Kidney glomerular epithelial cell (primary cell): ENCODE measurements at places on chromosomes 6 and 20.

GRCh38 chr6:11282875-11283274 lies 50.4 kb upstream of the NEDD9 start:
- DNase-seq: no peak

- DNase-seq: no peak
Measured at GRCh38 chr6:6085928-6086668, 79.4 kb upstream of the NRN1 start.

DNA sequence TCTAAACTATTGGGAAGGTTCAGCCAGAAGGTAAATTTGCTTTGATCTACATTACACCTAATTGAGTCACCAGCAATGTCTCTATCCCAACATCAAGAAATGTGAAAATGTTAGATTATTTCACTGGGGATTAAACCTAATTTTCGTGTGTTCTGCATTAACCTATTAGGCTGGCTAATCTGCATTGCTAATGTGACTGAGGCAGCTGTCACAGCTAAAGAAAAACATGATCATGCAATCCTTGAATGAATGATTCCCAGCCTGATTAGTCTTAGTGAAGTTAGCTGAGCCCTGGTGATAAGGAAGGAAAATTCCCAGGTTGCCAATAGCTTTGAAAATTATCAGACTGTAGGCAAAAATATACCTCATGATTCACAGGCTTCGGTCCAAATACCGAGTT lies 135.3 kb downstream of the LINC00237 start:
- no peak for DNase-seq

DNA sequence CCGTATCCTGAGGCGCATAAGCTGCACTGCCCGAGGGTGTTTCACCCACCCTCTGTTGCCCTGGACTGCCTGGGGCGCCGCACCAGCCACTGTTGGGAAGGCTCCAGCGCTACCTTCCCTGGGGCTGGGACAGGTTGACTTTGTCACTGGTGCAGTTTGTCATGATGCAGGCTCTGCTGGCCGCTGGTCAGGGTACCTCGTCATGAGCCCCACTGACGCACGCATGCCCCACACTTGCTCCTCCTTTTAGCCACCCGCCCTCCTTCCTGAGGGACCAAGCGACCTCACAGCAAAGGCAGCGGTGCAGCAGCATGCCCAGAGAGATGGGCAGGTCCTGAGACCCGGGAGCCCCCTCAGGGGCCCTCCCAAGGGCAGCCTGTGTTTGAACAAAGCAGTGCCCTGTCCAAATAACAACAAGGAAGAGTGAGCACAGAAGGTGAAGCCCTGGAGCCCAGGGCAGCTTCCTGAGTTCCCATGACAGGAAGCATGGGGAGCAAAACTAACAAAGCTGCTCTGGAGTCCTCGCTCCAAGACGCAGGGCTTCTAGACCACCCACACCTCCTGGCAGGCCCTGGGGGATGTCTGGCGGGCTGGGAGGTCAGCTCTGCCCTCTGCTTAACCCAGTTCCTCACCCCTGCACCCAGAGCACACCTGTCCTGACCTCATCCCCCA lies 50.1 kb upstream of the SMOC2 start:
- DNase-seq: no peak

DNA sequence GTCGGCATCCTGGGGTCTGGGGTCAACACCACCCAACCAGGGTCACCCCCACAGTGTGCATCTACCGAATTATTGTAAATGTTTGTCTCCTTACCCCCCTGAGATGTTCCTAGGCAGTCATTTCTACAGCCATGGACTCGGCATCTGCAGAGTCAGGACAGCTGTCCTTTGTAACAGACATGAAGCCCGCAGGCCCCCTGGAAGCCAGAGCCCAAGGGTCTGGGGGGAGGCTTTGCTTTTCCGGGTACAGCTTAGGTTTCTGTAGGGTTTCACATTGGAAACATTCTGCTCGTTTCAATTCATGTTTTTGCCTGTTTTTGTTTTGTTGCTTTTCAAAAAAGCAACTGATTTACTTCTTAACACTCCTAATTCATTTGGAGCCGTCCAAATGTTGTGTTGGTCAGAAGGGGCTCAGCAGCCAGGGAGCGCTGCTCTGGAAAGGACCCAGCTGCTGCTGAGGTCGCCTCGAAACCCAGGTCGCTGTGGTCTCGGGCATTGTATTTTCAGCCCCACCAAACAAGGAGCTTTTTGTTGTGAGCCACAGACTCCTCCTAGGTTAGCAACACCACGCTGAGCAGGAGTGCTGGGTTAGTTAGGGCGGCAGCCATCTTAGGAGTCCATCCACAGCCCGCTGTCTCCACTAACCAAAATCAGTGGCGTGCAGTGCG lies 160.4 kb downstream of the TMEM242 start:
- no peak for DNase-seq

DNA sequence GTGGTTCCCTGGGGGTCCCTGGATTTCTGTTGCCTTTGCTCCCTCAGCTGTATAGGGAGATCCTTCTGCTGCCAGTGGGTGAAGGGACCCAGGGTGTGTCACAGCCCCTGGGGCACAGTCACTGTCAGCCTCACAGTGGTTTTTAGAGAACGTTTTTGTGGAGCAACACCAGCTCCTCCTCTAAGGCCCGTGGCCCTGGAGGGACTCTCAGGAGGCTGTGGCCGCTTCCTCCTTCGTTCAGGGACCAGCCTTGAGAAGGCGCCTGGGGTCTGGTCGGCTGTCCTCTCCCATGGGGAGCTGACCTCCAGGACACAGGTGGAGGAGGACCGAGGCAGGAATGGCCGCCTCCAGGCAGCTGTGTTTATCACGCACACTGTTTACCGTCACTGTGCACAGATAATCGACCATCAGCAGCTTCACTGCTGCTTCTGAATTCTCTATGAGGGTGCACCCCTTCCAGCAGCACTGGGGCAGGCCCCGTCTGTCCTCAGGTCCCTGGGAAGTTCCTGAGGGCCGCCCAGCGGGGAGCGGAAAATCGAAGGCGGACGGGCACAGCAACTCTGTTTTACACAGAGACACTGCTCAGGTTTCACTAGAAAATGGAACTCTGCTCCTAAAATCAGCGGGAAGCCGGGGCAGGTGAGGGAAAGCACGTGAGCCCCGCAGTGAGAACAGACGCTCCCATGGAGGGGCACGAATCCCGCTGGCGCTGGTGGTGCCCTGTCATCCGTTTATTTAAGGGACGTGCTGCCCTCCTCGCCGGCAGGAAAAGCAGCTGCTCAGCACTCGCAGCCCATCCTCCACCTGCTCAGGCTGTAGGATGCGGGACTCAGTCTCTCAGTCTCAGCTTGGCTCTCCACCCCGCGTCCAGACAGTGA lies 10.4 kb upstream of the FRMD1 start:
- no peak for DNase-seq

DNA sequence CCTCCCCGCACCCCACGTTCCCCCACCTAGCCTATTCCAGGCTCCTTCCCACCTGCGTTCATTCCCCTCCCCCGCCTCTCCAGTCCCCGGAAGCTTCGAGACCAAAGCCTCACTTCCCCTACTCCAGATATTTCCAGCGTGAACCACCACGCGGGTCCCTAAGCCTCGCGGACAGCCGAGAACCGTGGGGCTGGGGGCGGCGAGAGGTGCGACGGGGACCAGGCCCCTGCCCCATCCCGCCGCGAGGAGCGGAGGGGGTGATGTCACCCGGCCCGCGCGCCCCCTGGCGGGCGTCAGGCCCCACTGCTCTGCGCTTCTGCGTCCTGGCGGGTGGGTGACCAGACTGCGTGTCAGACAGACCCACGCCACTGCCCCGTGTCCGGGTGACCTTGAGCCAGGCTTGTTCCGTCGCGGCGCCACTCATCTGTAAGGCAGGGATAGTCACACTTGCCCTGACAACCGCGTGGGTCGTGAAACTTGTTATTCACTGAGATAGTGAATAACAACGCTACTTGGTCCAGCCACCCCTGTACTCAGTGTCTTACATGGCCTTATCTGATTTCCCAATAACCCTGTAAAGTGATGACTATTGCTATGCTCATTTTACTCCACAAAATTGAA lies 9.0 kb upstream of the HSP90AB1 start:
- peak; percentile 63 for DNase-seq

- DNase-seq: peak; percentile 98
Measured at GRCh38 chr20:45104786-45105185, 3.9 kb upstream of the KCNS1 start.

GRCh38 chr20:41669708-41670263 lies 51.6 kb upstream of the CHD6 start:
- DNase-seq: no peak

DNA sequence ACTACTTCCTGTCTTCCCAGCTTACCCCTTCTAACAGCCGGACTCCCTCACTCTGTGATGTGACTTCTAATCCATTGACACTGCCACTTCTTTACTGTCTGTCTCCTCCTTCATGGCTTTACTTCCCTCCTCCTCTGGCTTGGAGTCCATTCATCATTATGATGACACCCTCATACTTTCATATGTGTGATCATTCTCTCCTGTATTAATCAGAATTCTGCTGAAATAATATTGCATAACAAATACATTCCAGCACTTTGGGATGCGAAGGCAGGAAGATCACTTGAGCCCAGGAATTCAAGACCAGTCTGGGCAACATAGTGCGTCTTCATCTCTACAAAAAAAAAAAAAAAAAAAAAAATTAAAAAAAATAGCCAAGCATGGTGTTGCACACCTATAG lies 147.9 kb upstream of the BTBD3 start:
- DNase-seq: no peak

DNA sequence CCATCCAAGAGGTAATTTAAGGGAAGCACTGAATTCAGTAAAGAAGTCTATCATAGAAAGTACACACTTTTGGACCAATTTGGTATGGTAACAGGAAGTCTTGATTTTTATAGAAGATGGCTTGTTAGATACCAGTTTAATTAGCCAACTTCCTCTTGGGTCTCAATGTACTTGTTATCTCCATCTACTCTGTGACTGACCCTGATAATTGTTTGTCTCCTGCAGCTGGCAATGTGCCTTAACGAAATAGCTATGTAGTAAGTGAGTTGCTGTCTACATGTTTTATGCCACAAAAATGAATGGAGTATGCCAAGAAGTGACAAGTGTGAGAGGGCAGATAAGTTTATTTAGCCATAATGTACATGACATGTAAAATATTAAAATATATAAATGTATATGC lies 410.5 kb upstream of the MAN1A1 start:
- DNase-seq: no peak

- no peak for DNase-seq
Measured at GRCh38 chr6:160583794-160584193, 80.3 kb downstream of the LPA start.

GRCh38 chr6:45427726-45428125 lies 50.0 kb upstream of the SUPT3H start:
- no peak for DNase-seq

- no peak for DNase-seq
Measured at GRCh38 chr6:167948716-167949115, 48.8 kb upstream of the KIF25 start.

DNA sequence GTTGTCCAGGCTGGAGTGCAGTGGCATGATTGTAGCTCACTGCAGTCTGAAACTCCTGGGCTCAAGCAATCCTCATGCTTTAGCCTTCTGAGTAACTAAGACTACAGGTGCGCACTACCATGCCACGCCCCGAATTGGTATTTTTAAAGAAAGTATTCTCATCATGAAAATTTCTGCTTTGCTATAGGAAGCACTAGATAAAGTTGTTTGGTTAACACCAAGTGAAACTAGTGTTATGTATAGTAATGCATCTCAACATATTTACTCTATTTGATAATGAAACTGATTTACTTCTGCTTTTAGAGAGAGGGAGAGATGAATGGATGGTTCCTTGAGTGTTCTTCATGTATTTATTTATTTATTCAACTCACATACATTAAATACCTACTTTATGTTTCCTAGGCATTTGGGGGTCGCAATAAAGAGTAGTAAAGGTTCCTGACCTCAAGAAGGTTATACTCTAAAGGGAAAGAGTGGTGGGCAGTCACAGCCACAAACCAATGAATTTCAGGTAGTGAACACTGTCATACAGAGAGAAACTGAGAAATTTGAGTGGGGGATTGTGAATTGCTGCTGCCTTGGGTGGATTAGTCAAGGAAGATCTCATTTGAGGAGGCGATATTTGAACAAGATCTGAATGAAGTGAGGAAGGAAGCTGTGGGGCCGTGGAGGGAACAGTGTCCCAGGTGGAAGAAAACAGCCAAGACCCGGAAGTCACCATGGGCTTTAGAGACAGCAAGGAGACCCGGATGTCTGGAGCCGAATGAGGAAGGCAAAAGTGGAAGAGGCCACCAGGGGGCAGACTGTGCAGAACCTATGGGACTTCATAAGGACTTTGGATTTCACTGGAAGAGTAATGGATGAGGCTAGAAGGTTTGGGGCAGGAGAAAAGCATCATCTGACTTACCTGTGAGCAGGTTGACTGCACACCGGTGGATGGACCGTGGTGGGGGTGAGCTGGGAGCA lies 185.6 kb downstream of the TSHZ2 start:
- DNase-seq: no peak

GRCh38 chr6:46901882-46902314 lies 19.8 kb downstream of the ADGRF5 start:
- DNase-seq: no peak

DNA sequence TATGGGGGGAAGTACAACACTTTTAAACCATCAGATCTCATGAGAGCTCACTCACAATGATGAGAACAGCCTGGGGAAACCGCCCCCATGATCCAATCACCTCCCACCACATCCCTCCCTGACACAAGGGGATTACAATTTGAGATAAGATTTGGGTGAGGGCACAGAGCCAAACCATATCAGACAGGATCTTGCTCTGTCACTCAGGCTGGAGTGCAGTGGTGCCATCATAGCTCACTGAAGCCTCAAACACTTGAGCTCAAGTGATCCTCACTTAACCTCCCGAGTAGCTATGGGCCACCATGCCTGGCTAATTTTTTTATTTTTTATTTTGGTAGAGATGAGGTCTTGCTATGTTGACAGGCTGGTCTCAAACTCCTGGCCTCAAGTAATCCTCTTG lies 5.1 kb upstream of the IYD start:
- no peak for DNase-seq

- DNase-seq: no peak
Measured at GRCh38 chr6:117534974-117535373, 52.5 kb downstream of the DCBLD1 start.

DNA sequence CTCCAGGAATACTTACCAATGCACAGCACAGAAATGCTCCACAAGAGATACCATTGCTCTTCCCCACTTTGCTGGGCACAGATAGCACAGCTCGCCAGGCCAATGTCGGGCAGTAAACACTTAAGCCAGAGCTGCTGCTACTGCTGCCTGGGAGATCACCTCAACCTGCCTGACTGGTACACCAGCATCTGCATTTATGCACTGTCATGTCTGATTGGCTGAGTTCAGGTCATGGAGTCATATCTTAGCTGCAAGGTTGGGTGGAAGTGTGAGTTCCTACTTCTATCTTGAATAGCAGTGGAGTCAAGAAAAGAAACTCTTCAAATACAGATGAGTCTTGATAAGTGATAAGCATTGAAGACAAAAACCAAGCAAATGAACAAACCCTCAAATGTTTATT lies 10.9 kb upstream of the ADGRF4 start:
- DNase-seq: no peak

- DNase-seq: no peak
Measured at GRCh38 chr6:16043171-16044135, 85.4 kb upstream of the MYLIP start.

- DNase-seq: no peak
Measured at GRCh38 chr20:4304601-4305000, 289.2 kb upstream of the RNF24 start.

GRCh38 chr6:168615837-168616236 lies 174.9 kb downstream of the SMOC2 start:
- no peak for DNase-seq
